ENCODE measurements at places on chromosomes 1 and 21.

DNA sequence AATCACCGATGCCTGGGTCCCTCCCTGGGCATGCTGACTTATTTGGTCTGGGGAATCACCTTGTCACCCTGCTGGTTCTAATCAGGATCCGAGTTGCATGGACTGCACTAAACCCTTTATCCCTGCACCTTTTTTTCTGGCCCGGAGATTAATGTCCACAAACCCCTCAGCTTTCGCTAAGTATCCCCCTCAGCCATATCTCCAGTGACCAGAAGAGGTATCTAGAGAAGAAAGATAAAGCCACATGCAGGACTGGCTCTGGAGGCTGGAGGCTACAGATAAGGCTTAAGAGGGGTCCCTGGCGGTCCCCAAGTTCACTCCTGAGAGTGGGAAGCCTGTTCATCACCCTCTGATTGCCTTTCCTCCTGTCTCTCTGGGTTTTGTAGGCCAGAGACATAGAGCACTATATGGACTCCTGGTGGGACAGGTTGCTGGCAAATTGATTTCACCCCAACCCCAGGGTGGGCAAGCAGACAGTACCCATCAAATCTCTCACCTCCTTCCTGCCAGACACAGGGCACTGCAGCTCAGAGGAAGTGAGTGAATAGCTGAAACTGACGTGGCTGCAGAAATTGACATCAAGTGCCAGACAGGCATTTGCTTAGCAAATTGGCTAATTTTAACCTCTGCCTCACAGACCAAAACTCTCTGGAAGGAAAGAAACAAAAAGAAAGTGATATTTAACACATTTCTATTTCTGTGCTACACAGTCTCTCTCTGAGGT, 38.8 kb downstream of the HMGB4 start:
- no peak for DNase-seq

- no peak for DNase-seq
Measured at GRCh38 chr1:15454256-15454655, 2.3 kb upstream of the CELA2A start.

GRCh38 chr1:5297886-5298239, 643.5 kb downstream of the AJAP1 start:
- DNase-seq, result no peak

DNA sequence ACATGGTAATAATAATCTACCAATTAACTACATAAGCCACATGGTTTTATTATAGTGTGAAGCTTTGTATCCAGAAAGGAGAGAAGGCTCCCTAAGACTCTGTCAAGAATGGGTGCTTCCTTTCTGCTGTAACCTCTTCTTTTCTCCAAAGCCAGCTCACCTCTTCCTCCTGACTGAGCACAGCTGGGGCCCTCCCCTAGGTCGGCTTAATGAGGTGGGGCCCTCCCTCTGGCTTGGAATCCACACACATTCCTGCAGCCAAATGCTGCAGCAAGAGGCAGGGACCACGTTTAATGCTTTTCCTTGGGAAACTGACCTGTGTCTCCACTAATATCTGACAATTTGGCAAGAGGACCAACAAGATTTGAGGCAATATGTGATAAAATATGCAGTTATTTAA, 94.8 kb downstream of the DSCAM start:
- DNase-seq, result no peak

DNA sequence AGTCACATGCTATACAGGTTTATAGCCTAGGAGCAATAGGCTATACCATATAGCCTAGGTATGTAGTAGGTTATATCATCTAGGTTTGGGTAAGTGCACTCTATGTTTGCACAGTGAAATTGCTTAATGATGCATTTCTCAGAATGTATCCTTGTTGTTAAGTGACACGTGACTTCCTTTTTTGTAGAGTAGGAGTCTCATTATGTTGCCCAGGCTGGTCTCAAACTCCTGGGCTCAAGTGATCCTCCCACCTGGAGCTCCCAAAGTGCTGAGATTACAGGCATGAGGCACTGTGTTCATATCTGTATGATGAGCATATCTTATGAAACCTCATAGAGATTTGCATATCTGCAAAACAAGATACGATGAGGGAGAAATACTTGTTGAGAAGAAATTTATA, 13.8 kb upstream of the ABCB10 start:
- no peak for DNase-seq

DNA sequence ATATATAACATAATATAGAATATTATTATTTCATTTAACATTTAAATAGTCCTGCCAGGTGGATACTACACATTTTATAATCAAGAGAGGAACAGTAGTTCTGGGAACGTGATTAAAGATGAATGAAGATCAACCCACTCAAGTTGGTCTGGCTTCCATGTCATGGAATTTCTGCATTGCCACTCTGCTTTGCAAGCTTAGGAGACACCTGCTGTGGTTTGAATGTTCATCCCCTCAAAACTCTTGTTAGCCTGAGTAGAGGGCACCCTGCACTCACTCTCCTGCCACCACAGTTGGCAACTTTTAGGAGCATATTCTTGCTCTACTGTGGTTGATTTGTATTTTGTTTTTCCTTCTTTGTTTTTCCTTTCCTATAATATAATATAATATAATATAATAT, 153.2 kb downstream of the GLUL start:
- DNase-seq, result no peak

DNA sequence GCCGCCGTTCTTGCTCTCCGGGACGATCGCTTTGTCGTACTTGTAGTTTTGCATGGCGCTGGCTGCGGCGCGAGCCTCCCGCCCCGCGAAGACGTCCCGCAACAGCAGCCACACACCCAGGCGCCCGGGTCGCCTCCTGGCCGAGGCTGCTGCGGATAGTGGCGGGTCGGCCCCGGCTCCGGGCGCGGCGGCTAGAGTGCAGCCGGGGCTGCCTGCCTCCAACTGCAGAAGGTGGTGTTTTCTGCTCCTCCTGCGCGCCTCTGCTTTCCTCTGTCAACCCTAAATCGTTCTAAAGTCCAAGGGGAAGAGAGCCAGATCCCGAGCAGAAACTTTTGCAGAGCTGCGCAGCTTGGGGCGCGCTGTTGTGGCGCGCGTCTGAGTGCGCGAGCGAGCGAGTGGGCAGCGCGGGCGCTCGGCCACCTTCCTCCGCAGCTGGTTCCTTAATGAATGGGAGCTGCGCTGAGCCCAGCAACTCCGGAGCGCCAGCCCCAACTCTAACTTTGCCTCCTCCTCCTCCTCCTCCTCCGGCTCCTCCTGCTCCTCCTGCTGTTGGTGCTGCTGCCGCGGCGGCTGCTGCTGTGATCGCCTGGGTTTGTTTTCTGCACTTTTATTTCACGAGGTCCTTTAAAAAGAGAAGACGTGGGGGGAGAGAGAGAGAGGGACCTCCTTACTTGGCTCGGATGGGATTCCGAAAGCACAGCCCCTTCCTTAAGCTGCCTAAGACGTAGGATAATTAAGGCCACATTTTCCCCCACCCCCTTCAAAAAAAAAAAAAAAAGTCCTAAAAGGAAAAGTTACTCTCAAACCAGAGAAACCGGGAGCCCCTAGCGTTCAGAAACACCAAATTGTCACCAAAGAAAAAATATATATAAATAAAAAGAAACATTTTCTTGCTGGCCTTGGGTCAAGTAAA, at the start of gene PLPP3:
Gene PLPP3 (minus strand): TSS at position 601 of the 913 bp plus-strand sequence. CDS start 547 bp downstream, at position 54.
- DNase-seq, result no peak

- no peak for DNase-seq
Measured at GRCh38 chr1:236175642-236176336, 33.5 kb downstream of the GPR137B start.

- DNase-seq, result no peak
Measured at GRCh38 chr1:208803011-208803811, 559.0 kb upstream of the PLXNA2 start.

DNA sequence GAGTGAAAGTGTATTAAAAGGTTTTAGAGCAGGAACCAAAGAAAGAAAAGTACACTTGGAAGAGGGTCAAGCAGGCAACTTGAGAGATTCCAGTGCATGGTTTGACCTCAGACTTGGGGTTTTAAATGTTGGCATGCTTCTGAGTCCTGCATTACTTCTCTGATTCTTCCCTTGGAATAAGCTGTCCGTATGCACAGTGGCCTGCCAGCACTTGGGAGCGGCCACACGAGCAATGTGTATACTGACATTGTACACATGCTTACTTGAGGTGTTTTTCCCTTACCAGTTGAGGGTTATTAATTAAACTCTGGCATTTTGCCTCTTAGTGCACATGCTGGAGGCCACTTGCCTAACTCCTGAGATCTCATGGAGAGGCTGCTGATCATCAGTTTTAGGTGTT, 786.6 kb upstream of the RGS18 start:
- no peak for DNase-seq

GRCh38 chr1:246811985-246812384, 87.8 kb downstream of the SCCPDH start:
- no peak for DNase-seq

GRCh38 chr1:90724361-90724760, 7.3 kb upstream of the BARHL2 start:
- no peak for DNase-seq

GRCh38 chr21:34129901-34130715, 56.7 kb downstream of the MRPS6 start:
- no peak for DNase-seq

DNA sequence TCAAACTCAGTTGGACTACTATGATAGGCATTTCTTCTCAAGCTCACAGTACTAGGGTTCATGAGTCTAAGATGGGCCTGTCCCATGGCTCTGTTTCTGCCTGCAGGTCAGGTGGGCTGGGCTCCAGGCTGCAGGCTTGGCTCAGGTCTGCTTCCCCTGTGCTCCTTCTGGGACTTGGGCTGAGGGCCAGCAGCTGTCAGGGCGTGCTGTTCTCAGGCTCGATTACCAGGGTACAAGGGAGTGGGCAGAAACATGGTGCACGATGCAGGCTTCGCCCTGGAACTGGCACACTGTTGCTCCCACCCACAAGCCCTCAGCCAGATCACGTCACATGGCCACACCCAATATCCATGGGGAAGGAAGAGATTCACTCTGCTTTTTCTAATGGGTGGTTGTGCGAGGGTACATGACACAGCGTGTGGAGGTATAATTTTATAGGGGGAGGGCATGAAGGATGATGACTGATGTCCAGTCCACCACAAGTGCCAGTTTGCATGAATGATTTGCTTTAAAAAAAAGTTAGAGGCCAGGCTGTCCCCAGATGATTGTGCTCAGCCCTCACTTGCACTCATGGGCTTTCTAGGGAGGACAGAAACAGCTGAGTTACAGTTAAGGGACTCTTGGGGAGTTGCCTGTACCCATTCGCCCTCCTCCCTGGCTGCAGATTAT, 118.0 kb downstream of the ACTL8 start:
- no peak for DNase-seq

DNA sequence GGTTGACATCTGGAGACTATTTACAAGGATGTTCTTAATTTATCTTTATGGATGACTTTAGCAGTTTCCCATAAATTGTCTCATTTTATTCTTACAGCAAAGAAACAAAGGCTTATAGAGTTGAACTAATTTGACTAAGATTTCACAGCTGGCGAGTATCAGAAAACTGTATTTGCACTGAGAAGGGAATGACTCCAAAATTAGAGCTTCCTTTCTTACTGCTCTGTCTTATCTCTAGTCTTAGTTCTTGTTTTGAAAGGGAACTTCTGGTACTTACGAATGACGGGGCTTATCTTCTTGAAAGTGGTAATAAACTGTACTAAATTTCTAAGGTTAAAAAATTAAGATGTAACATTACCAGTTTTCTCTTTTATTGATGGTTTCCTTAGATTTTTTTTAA, 13.6 kb downstream of the CNST start:
- no peak for DNase-seq
